ENCODE measurements at places on chromosomes 2 and 18.

GRCh38 chr2:179604598-179604997, 256.8 kb downstream of the ZNF385B start:
- no peak for DNase-seq

GRCh38 chr2:134660626-134661402, 58.0 kb downstream of the TMEM163 start:
- no peak for DNase-seq

- peak; percentile 48 for DNase-seq
Measured at GRCh38 chr2:42072349-42073118, 24.7 kb downstream of the PKDCC start.

DNA sequence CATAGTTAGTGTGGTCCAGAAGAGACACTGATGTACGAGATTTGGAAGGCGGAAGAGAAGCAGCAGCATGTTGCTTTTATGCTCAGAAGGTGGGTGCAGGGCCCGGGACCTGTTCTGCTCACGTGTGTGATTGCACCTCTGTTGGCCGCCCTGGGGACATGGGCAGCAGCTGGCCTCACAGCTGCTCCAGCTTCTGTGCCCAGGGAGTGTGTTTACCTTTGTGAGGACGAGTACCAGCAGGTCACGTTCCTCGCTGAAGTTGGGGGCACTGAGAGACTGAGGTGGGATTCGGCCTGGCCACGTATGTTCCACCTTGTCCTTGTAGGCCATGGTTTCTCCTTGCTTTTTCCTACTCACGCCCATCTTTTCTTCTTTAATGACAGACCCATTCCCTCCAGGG, 86.3 kb downstream of the PMAIP1 start:
- no peak for DNase-seq

DNA sequence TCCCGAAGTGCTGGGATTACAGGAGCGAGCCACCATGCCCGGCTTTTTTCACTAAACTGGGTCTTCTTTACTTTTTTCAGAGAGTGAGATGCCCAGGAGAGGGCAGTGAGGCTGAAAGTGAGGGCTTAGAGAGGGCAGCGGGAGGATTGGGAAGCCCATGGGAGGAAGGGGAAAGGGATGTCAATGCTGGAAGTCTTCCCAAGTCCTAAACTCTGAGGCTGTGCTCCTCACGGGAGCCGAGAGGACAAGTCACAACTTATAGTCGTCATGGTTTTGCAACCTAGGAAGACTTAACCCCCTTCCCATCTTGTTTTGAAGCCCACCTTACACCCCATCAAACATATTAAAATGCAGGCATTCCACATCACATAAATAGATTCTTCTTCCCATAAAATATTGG, 15.1 kb upstream of the MEP1B start:
- DNase-seq: no peak

DNA sequence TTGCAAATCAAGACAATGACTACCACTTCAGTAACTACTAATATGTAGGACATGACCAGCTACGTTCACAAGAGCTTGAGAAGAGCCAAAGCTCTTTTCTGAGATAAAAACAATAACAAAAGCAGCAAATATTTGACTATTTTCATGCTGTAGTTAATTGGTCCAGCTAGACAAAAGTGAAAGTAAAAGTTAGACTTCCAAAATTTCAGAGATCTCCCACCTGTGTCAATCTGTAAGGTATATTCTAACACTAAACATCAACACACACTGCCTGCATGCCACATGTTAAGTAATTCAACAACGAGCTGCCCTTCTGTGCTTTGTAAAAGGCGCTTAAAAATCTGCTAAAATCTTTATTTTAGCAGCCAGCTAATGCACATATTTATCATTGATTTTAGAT, 185.9 kb downstream of the SLC39A10 start:
- DNase-seq: no peak

- peak; percentile 38 for DNase-seq
Measured at GRCh38 chr2:213806125-213806726, 522.0 kb downstream of the SPAG16 start.

DNA sequence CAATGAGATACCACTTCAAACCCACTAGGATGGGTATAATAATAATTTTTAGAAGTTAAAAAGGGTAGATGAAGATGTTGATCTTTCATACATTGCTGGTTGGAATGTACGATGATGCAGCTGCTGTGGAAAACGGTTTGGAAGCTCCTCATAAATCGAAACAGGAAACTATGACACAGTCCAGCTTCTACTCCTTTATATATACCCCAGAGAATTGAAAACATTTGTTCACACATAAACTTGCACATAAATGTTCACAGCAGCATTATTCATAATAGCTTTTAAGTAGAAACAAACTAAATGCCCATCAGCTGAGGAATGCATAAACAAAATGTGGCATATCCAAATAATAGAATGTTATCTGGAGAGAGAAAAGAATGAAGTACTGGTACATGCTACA, 95.0 kb downstream of the STRADB start:
- DNase-seq: peak; percentile 65

DNA sequence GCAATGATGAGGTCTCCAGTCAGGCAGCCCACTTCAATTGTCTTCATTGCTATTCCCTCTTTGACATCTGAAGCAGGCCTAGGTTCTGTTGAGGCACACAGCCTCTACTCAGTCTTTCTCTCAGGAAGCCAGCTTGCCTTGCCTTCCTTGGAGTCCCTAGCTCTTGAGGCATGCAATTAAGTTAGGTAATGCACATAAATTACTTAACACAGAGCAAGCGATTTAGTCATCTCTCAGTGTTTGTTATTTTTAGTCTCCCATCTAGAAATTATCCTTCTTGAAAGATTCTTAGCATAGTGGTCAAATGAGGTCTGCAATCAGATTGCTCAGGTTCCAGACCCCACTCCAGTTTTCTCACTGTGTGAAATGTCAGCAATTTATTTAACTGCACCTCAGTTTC, 32.0 kb downstream of the SULT1C4 start:
- peak; percentile 86 for DNase-seq

- DNase-seq: peak; percentile 3
Measured at GRCh38 chr2:183123117-183123958, 905 bp upstream of the NUP35 start.

GRCh38 chr2:3738454-3738853, 35.1 kb downstream of the DCDC2C start:
- DNase-seq: peak; percentile 54

DNA sequence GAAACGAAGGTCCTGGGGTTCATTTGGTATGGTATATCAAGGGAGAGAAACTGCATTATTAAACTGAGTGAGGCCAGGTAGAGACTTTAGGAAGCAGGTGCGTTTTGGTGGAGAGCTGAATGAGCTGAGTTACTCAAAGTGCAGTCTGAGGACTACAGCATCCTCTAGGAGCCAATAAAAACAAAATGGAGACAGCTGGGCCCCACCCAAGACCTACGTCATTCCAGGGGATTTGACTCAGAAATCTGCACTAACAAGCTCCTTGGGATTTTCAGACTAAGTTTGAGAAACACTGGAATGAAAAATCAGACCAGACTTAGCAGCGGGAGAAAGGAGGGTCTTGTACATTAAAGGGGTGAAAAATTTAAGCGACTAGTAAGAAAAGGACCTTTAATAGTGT, 131.5 kb downstream of the UXS1 start:
- no peak for DNase-seq

GRCh38 chr2:19733951-19734425, 167.8 kb downstream of the TTC32 start:
- peak; percentile 87 for DNase-seq

DNA sequence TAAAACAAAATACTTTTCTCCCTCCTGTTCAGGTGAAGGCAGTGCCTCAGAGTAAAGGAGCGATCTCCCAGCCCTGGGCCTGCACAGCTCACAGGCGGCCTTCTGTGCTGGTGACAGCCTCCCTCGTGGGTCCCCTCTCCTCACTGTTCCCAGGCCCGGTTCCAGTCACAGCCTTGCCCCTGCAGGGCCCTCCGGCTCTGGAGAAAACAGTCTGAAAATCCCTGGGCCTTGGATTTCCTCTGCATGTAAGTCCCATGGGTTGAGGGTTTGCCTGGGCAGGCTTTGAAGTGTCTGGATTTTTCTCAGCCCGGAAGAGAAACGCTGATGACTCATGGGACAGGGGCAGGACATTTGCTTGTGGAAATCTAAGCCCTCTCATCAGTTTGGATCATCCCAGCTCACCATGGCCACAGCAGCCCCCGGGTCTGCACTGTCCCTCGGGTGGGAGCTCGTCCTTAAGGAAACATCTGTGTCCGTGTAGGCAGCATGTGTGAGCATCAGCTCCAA, 186.1 kb upstream of the RAB12 start:
- peak; percentile 65 for DNase-seq

DNA sequence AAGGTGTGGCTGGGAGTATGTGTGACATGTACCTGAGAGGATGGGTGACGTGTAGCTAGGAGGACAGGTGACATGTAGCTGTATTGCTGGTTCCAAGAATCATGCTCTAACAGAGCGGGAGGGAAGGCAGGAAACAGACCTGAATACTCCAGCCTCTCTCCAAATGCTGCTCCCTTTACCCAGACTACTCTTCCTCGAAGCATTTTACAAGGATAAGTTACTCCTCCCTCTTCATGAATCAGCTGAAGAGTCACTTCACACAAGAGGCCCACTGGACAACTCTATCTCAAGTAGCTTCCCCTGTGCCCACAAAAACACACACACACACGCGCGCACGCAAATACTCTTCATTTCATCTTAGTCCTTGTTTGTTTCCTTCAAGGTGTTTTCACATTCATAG, 52.6 kb upstream of the KIDINS220 start:
- peak; percentile 19 for DNase-seq

- no peak for DNase-seq
Measured at GRCh38 chr2:44559108-44559507, 197.4 kb downstream of the CAMKMT start.

DNA sequence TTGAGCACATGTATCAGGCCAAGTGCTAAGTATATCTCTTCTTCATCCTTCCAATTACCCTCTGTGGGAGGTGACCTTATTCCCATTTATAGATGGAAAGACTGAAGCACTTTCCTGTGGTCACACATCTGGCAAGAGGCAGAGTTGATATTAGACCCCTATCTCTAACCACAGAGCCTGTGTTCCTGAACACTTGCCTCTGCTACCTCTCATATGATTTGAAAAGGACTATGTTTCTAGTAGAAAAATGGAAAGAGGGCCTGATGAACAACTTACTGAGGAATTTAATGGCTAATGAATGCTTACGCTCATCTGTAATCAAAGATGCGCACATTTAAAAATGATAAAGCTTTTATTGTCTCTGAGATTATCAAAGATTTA, 46.2 kb upstream of the DYNC2LI1 start:
- no peak for DNase-seq

DNA sequence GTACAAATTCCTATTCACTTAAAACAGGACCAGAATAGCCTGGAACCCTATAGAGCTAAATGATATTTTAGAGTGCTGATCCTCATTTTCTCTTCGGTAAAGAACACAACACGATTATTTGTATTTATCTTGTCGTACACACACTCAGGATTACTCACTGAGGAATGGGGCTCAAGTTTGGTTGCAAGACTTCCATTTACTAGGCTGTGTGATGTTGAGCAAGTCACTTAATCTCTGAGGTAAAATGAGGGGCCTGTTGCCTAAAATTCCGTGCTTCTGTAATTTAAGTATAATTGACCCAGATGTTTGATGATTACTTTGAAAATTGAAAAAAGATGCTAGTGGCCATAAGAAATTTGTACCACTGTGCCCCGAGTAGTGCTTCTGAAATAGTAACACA, 42.6 kb upstream of the MAP4K3 start:
- peak; percentile 37 for DNase-seq

All from IMR-90 (cell line).